Kidney tubule cell (primary cell): ENCODE measurements at places on chromosomes 3 and 15.

GRCh38 chr3:169400874-169401273 lies 262.6 kb downstream of the MECOM start:
- DNase-seq = no peak

- no peak for DNase-seq
These were observed 267.7 kb downstream of the XXYLT1 start for GRCh38 chr3:195003006-195003892.

GRCh38 chr3:29544701-29545363 lies 264.0 kb downstream of the RBMS3 start:
- no peak for DNase-seq

DNA sequence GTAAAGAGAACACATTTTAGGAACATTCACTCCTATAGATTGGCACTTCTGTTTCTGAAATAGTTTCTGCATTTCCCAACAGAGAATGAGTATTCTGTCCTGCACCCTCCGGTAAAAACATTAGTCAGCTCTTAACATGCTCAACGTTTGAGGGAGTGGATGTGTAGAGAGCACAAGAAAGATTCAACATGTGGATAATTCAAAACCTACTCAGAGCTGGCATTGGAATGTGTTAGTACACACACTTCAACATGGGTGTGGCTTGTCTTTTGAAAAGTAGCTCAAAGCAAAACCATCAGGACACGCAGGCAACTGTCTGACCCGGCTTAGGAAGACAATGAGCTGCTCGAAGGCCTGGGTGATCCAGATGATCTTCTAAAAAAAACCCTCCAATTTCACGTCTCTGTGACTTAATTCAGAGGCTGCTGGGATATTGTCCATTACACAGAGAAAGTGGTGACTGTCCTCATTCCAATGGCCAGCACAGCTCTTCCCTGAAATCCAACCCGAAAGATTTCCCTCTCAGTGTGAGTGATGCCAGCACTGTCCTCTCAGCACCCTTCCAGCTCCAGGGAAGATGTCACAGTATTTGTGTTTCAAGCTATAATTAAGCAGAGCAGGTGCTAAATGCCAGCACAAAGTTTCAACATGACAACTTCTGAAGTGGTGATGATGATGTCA lies 18.1 kb downstream of the FBN1 start:
- no peak for DNase-seq
